Activated B cell treated with CpG ODN at 0.5 μM for 24 hours (primary cell): ENCODE measurements at places on chromosomes 6 and 20. TPM values are rescaled to one million over a fixed set of nuclear protein-coding genes. Genes with fewer than 3 reads are reported as not detected.

- no peak for DNase-seq
These were observed 219.6 kb downstream of the TAF4 start for GRCh38 chr20:61846074-61846473.

- DNase-seq: no peak
These were observed 5.1 kb downstream of the KCNS1 start for GRCh38 chr20:45095805-45096238.

GRCh38 chr20:1672728-1673127, 15.1 kb upstream of the SIRPG start:
- no peak for DNase-seq

GRCh38 chr6:11460837-11461661, 76.5 kb upstream of the TMEM170B start:
- DNase-seq: peak; percentile 26

- DNase-seq: no peak
These were observed 159.4 kb downstream of the FAXC start for GRCh38 chr6:99189823-99190721.

DNA sequence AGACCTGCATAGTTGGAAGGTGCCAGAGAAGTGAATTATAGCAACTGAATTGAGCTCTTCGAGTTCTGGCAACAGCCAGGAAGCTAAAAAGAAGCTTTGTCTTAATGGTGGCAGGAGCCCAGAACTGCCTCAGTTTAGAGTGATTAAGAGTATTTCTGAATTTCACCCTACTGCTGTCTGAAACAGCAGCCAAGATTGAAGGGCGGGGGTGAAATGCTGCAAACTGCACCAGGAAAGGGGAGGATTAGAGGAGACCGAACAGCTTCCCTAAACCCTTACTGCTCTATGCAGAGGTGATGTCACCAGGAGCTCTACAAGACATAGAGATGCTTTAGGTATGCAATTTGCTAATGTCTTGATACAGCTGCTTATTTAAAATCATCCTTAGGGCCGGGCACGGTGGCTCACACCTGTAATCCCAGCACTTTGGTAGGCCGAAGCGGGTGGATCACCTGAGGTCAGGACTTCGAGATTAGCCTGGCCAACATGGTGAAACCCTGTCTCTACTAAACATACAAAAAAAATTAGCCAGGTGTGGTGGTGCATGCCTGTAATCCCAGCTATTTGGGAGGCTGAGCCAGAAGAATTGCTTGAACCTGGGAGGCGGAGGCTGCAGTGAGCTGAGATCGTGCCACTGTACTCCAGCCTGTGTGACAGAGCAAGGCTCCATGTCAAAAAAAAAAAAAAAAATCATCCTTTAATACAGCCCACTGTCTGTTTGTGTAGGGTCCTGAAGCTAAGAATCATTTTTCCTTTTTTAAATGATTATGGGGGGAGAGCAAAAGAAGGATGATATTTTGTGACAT, 91.7 kb upstream of the IYD start:
- DNase-seq: no peak

GRCh38 chr6:119594907-119595306, 245.3 kb upstream of the MAN1A1 start:
- DNase-seq: no peak

GRCh38 chr6:137044366-137045221, at the start of gene IL20RA:
Gene IL20RA (minus strand): TSS chr6:137044965. CDS start chr6:137044728, 237 bp downstream.
- peak; percentile 32 for DNase-seq

- DNase-seq: no peak
These were observed 777.8 kb downstream of the TBC1D32 start for GRCh38 chr6:120556491-120556890.

- no peak for DNase-seq
These were observed 14.4 kb upstream of the SLC22A23 start for GRCh38 chr6:3471286-3471685.

DNA sequence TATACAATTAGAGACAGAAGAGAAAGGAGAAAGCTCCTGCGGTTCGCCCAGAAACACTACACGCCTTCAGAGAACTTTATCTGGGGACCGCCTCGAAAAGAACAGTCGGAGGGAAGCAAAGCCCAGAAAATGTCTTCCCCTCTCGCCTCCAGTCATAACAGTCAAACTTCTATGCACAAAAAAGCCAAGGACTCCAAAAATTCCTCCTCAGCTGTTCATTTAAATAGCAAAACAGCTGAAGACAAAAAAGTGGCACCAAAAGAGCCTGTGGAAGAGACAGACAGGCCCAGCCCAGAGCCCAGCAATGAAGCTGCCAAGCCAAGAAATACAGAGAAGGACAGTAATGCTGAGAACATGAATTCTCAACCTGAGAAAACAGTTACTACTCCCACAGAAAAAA, 12.9 kb downstream of the OGFRL1 start:
- DNase-seq: no peak

DNA sequence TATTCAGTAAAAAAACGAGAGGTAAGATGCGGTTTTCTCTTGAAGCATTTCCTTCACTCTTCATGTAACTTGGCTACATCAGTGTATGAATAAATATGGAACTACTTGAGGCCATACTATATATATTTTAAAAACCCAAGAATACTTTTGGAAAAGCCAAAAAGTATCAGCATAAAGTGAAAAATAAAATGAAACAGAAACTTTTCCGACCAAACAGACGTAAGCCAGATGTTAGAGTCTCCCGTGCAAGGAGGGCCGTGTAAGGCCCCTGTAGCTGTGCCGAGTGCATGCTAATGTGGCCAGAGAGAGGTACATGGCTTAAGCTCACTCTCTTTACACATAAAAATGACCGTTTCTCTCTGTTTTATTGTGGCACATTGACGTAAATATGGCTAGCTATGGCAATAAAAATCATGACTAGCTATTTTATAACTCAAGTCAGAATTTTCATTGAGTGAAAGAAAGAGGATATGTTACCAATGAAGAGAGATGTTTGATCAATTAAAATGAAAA, 140.1 kb upstream of the GMDS start:
- no peak for DNase-seq

DNA sequence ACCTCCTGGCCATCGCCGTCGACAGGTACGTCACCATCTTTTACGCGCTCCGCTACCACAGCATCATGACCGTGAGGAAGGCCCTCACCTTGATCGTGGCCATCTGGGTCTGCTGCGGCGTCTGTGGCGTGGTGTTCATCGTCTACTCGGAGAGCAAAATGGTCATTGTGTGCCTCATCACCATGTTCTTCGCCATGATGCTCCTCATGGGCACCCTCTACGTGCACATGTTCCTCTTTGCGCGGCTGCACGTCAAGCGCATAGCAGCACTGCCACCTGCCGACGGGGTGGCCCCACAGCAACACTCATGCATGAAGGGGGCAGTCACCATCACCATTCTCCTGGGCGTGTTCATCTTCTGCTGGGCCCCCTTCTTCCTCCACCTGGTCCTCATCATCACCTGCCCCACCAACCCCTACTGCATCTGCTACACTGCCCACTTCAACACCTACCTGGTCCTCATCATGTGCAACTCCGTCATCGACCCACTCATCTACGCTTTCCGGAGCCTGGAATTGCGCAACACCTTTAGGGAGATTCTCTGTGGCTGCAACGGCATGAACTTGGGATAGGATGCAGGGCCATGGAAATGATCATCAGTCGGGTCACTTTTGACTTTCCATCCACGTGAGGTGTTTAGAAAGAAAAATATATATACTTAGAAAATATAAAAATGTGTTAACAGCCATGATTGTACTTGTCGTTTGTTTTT, 868 bp downstream of the MC3R start:
- DNase-seq: no peak

DNA sequence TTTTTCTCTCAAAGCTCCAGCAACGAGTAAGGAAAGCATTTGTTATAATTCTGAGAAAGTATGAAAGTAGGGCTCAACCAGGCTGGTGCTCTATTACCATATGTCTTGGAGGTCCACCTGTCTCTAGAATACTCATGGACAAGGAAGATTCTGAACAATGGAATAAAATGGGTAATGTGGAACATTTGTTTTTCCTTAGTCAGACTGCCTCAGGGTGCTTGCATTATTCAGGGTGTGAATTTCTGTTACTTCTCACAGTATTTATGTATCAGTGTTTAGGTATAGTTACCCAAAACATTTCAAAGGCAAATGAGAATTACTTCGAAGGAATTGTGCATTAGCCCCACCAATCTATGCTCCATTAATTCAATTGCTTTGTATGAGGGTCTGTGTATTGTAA, 586.2 kb upstream of the CITED2 start:
- DNase-seq: no peak

DNA sequence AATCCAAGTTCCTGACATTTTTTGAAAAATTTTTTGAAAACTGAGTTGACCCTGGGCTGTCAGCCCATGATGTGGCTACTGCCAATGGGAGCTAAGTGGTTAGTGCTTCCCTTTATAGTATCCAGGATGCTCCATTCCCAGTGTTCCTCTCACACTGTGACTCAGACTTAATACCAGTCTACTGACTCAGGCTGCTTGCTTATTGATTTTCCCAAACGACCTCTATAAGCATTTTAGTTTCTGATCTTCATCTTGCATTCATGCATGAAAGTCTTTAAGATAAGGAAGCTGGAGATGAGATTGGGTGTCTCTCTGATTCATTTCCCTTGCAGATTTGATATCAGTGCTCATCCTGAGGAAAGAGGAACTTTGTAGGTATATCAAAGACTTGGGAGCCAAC, 560.0 kb downstream of the TBC1D32 start:
- no peak for DNase-seq

DNA sequence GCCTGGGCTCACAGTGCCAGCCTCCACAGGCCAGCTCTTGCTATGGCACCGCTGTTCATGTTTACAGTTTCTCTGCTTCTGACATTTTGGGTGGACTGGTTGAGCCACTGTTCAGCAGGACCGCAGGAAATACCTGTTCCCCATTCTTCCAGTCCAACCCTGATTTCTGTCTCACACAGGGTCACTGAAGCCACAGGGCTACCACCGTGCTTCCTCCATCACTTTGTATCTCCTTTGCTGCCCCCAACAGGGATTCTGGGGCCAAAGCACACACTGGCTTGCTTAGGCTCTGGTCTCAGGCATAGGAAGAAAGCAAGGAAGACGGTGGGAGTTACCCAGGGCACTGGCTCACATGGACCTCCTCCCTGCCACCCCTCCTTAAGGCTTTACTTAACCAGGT, 164.5 kb downstream of the UNC5CL start:
- no peak for DNase-seq

GRCh38 chr6:158042245-158042798, 60.7 kb downstream of the SYNJ2 start:
- DNase-seq: no peak

GRCh38 chr6:73732845-73733675, 37.1 kb downstream of the CD109 start:
- DNase-seq: peak; percentile 27

DYNLT2 gene
- 3.7 and 4.4 TPM in 2 replicates for total RNA-seq

VSTM2L gene
- total RNA-seq: not detected in 2 replicates

IL17F gene
- total RNA-seq: not detected in 2 replicates

IMPG1 gene
- not detected in 2 replicates for total RNA-seq

ULBP1 gene
- total RNA-seq: 1.9 and 2.2 TPM in 2 replicates
